ENCODE measurements at places on chromosomes 13 and 19.

GRCh38 chr19:35973487-35973886, 21.5 kb upstream of the SDHAF1 start:
- no peak for DNase-seq

DNA sequence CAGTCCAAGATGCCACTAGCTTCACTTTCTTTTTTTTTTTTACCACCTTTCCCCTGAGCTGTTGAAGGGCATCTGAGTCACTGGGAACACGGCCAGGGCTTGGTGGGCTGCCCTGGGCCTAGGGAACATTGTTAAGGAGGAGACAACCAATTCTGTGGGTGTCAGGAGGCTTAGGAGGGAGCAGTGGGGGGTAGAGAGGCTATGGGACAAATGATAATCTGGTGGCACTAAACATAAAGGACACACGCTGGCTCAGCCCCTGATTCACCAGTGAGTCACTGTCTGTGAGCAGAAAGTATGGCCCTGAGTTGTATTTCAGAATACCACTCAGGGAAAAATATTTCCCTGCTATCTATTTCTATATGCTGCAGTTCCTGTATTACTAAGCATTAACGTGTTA, 207.8 kb downstream of the DCLK1 start:
- no peak for DNase-seq

DNA sequence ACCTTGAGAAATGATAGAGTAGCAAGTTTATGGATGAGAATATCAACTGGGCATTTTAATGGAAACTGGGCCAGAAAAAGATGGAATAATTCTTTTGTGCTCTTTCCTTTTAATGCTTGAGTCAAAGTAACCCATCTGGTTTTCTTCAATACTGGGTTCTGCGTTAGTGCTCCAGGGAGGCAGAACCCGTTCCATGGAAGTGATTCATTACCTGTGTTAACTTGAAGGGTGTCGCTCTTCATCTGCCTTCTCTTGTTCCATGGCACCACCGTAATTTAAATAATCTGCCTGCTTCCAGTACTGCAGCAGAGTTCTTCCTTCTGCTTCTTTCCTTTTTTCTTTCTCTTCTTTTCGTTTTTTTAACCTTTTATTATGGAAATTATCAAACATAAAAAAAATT, 14.7 kb upstream of the USP12 start:
- no peak for DNase-seq

DNA sequence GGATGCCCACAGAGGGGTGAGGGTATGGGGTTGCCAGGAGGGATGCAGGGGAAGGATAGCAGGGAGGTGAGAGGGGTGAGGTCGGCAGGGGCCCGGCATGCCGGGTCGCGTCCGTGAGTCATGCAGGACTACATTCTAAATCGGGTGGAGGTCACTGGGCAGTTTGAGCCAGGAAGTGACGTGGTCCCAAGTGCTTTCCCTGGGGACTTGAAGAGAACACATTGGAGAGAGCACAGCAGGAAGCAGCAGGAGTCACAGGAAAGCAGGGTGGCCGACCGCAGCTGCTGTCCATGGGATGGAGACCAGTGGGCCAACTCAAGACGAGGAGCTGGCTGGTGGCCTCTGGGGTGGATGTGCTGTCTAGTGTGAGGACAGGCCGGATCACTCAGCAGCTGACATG, 92.0 kb upstream of the WASF3 start:
- DNase-seq = no peak

- no peak for DNase-seq
Observed at GRCh38 chr19:33472691-33473652, 48.6 kb downstream of the PEPD start.

GRCh38 chr13:99347335-99347878, 40.2 kb upstream of the GPR183 start:
- no peak for DNase-seq

DNA sequence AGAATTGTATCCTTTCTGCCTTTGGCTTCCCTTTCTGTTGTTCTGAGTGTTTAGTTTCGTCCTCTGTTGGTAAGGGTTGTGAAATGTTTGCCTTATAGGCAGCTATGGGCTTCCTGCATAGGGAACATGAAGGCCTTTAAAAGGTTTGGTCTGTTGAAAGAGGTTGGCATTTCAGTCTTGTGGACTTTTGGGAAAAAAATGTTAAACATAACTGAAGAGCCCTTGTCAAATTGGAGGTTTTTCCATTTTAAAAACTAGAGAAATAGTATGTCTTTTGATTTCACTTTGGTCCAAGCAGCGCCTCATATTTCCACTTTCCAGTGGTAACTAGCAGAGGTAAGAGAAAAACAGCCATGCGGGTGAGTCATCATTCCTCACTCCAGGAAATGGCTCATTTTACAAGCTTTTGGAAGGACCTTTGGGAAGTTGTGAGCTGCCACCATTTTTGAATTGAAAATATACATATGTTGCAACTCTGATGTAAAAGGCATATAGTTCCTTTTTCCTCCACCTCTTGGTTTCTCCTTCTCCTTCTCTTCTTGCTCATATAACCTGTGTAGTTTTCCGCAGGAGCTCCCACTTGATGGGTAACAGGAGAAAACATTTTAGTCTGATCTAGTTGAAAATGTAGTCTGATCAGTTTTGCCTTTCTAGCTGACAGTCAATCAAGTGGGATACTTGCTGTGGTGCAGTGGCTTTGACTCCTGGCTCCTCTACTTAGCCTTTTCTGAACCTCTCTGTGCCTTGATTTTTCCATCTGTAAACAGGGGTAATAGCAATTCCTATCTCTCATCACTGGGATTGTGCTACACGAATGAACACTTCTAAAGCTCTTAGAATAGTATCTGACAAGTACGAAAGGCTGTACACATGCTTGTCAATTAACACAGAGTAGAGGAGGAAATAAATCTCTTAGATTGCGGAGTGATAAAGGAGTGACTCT, 23.0 kb downstream of the GPC6 start:
- DNase-seq = no peak

- DNase-seq = peak; percentile 16
Observed at GRCh38 chr13:80239571-80240255, 101.2 kb downstream of the SPRY2 start.

DNA sequence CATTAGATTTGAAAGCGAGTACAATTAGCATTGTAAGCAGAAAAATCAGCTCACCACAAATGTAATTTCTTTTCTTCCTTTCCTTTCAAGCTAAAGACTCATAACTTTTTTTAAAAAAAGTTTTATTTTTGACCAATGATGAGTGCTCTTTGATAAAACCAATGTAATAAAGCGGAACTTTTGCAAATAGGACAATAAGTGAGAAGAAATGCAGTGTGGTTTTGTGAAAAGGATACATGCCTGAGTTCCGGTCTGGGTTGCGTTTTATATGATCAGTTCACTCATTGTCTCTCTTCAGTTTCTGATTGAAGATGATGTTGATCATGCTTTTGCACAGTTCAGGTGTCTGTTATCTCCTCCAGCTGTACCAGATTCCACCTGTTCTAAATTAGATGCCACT, 274.4 kb downstream of the KLF12 start:
- no peak for DNase-seq

DNA sequence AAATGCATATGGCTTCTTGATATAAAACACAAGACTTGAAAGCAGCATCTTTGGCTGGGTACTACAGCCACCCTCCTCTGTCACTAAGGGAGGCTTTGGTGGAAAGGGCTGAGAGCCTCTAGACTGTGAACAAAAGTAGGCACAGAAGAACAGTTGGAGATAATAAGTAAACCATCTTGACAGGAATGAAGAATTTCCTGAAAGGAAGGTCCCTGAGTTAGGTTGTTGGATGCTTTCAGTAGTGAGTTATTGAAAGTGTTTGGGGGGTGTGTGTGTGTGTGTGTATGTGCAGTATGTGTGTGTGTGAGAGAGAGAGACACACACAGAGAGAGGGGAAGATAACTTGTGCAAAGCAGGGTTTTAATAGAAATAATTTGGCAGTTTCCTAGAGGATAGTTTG, 38.2 kb downstream of the ALOX5AP start:
- DNase-seq = no peak

DNA sequence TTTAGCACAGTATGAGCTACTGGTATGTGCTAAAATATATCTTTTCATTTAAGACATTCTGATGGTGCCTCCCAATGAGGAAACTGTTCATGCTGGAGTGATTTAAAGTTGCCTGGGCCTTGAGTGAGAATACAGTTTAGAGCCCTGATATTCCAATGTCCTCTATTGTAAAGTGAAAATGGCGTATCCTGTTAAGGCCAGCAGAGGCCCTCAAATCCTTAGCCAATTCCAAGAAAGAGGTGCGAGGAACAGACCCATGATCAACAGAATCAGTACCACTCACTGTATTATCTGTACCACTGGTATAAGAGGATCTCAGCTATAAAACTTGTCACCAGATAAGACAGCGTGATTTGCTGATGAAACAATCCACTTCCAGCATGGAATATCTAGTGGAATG, 273.1 kb upstream of the SLITRK5 start:
- no peak for DNase-seq

DNA sequence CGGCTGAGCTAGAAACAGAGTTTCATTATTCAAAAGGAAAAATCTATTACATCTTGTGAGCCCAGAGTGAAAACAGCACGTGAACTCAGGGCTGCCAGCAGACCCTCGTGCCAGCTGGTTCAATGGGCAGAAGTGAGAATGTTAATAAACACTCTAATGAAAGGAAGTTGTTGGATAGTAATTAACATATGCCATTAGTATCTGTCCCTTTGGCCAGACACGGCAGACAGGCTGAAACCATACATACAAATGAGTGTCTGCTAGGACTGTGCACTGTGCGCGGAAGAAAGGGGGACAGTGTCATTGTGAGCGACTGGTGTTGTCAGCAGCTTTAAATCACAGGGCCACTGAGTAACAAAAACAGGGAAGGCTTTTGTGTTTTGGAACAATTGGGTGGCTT, 121.9 kb upstream of the TSC22D1 start:
- DNase-seq = no peak

DNA sequence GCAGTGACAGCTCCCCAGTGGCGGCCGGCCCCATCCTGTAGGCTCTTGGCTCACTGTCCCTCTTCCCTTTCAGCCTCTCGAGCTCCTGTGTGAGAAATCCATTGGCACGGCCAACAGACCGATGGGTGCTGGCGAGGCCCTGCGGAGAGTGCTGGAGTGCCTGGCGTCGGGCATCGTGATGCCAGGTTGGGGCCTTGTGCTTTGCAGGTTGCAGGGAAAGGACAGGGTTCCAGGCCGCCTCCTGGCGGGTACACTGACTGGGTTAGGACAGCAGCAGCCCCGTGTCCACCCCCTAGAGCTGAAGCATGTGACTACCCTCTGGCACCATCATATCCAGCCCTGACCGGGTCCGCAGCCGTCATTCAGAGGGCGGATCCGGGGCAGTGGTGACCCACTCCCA, 21.5 kb upstream of the QTRT1 start:
- no peak for DNase-seq

DNA sequence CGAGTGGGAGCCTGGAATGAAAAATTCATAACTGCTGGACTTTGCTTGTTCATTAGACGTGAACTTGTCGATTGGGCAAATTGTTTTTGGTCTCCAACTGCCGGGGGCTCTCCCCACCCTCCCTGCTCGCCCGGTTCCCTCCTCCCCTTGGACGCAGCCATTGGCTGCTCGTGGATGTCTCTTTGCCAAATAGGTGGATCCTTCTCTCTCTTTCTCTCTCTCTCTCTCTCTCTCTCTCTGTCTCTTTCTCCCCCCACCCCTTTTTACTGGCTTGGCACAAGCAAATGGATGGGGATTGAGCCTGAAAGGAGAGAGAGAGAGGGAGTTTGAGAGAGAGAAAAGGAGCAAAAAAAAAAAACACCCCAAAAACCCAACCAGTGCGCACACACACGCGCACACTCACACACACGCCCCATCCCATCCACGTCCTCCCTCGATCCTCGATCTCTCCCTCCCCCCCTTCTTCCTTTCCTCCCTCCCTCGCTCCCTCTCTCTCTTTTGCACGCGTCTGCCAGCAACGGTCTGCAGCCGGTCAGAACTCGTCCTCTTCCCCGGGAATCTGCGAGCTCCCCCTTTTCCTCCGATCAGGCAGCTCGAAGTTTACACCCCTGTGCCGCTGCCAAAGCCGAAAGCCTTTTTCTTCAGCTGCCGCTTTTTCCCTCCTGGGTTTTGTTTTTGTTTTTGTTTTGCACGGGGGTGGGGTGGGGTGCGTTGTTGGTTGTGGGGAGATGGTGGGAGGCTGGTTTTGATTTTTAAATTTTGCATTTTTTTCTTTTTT, 27.8 kb downstream of the NFIX start:
- peak; percentile 73 for DNase-seq

DNA sequence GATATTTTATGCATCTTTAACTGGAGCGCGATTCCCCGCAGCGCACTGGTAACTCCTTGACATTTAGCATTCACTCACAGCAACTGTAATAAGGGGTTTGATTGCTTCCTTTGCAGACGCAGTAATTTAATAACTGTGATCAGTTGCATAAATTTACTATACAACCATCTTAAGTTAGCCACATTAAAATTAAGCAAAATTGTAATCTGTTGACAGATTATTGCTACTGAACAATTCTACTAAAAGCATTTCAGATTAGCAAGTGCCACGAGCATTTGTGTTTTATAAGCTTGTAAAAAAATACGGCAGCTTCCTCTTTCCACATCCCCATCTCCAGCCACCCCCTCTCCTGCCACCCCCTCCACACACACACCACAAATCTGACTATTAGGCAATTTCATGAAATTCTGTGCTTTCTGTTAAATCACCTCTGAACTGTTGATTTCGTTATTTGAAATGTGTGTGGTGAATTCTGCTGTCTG, 44.4 kb downstream of the TSHZ3 start:
- DNase-seq = peak; percentile 45

- no peak for DNase-seq
Observed at GRCh38 chr13:30120133-30120822, 187.1 kb downstream of the KATNAL1 start.

DNA sequence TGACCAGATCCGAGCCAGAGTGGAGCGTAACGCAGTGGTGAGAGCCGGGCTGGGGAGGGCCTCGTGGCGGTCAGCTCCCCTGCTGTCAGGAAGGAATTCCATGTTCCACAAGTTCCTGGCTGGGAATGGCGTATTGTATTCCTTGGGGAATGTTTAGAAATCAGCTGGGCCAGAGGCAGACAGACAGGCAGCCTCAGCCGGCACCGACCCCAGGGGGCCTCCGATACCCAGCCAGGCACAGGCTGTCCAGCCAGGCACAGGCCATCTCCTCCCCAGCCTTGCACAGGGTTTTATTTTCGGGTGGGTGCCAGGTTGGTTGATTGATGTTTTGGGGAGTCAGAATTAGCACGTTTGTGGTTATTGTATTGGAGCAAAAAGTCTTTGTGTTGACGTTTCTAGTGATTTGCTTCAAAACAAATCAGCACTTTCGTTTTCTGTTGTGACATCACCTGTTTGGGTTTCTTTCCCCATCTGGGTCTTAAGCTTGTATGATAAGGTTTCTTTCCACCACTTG, 126.6 kb upstream of the MCF2L start:
- no peak for DNase-seq

- DNase-seq = no peak
Observed at GRCh38 chr13:36820222-36820621, 1.2 kb downstream of the RFXAP start.

- peak; percentile 97 for DNase-seq
Observed at GRCh38 chr19:5138606-5139582, 170.0 kb downstream of the KDM4B start.

- DNase-seq = peak; percentile 25
Observed at GRCh38 chr13:80265348-80265747, 75.6 kb downstream of the SPRY2 start.
